ENCODE measurements at places on chromosomes 3 and 15. TPM values are rescaled to one million over a fixed set of nuclear protein-coding genes. Genes with fewer than 3 reads are reported as not detected.

PIGZ gene
- total RNA-seq: 2.1 TPM

GRCh38 chr3:33159234-33159633, 45.4 kb downstream of the CRTAP start:
- DNase-seq: no peak

- no peak for DNase-seq
Observed at GRCh38 chr15:85374831-85375230, 5.6 kb upstream of the AKAP13 start.

KCNH8 gene
- total RNA-seq: not detected

CPLX3 gene
- total RNA-seq: 0.16 TPM

LRRC2 gene
- total RNA-seq: not detected

- no peak for DNase-seq
Observed at GRCh38 chr3:124985349-124985748, 50.8 kb upstream of the MUC13 start.

PRR23E gene
- not detected for total RNA-seq

DNA sequence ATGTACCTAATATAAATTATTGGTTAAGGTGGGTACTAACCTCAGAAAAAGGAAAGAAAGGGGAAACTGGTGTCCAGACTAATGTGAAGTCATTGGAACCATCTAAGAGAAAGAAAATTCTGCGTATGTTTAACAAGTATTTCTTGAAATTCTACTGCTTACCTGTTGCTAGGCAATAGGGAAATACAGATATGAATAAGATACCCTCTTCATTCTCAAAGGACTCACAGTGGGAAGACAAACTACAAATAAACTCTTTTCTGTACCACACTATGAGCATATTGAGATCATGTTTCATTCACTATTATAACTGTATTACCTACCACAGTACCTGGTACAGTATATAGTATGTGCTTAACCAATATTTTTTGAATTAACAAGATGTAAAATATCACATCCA, 140.5 kb upstream of the MLF1 start:
- no peak for DNase-seq

C3orf49 gene
- total RNA-seq: not detected

DNA sequence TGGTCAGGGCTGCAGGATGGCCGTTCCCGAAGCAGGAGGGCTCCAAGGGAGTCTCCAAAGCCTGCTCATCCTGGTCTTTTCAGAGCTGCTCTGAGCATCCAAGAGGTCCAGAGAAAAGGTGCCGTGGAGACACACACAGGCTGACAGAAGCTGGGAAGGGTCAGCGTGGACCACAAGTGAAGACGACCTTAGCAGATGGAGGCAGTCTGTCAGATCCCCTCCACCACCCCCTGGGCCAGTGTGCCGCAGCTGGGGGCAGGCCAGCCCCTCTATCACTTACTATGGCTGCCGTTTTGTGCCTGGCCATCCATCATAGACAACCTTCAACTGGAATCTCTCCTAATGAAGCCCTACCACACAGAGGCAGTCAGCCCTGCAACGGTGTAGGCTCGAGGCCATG, 335.1 kb upstream of the RGMA start:
- no peak for DNase-seq

- no peak for DNase-seq
Observed at GRCh38 chr3:119257654-119258410, 17.2 kb upstream of the B4GALT4 start.

DNA sequence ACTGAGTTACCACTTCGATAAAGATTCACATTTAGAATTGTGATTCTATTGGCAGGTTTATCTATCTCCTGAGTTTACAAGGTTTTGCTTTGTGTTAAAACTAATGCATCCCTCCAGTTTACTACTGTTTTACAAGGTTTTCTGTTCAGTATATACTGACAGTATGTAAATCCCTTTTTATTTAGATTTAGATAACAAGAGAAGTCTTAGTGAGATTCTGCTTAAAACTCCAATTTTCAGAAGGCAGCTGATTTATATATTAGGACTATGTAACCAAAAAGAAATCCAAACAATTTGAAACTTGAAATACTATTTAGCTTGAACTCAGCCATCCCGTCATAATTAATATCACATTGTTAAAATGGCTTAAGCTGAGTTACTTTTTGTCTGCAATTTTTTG, 619.2 kb downstream of the NAALADL2 start:
- DNase-seq: no peak

- DNase-seq: no peak
Observed at GRCh38 chr3:142884531-142884930, 4.4 kb downstream of the PCOLCE2 start.

LYZL4 gene
- not detected for total RNA-seq

All from activated T-helper 2 cell treated with anti-CD3 and anti-CD28 coated beads, Interferon-gamma antibody, Interleukin-2, Interleukin-4, amounts not matched to agents 10 μg/mL and 5 μg/mL and 100 μg/mL, durations not matched to agents 14 hours and 24 hours and 36 hours (primary cell).